ENCODE measurements at places on chromosomes 1 and 21.

- no peak for DNase-seq
These were observed 927 bp downstream of the UAP1 start for GRCh38 chr1:162562470-162562828.

- no peak for DNase-seq
These were observed 642.2 kb downstream of the PTPRU start for GRCh38 chr1:29878501-29878900.

DNA sequence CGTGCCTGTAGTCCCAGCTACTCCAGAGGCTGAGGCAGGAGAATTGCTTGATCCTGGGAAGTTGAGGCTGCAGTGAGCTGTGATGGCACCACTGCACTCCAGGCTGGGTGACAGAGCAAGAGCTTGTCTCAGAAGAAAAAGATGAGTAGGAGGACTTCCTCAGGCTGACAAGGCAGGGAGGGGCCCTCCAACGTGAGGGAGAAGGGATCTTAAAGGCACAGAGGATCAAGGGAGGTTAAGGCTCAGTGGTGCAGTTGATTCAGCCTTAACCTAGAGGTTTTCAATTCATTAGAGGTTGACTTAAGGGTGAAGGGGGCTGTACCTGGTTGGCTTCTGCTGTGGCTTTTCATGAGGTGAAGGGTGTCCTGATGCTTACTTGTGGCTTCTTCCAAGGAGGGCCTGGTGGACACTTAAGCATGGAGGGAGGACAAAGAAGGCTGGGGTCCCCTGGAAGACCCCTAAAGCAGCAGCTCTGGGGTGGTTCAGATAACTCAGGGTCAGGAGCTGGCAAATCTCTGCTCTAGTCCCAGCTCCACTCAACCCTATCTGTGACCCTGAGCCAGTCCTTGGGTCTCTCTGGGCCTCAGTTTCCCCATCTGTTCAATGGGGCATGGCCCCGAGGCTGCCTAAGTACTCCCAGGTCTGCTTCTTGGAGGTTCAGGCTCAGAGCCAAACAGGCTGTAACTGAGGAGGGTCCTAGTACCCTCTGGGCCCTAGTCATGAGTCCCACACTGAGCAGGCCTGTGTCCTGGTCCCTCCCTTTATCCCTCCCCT is 6.3 kb downstream of the EXTL1 start:
- DNase-seq: no peak

GRCh38 chr1:6412896-6413295 is 6.8 kb downstream of the HES2 start:
- DNase-seq: no peak

DNA sequence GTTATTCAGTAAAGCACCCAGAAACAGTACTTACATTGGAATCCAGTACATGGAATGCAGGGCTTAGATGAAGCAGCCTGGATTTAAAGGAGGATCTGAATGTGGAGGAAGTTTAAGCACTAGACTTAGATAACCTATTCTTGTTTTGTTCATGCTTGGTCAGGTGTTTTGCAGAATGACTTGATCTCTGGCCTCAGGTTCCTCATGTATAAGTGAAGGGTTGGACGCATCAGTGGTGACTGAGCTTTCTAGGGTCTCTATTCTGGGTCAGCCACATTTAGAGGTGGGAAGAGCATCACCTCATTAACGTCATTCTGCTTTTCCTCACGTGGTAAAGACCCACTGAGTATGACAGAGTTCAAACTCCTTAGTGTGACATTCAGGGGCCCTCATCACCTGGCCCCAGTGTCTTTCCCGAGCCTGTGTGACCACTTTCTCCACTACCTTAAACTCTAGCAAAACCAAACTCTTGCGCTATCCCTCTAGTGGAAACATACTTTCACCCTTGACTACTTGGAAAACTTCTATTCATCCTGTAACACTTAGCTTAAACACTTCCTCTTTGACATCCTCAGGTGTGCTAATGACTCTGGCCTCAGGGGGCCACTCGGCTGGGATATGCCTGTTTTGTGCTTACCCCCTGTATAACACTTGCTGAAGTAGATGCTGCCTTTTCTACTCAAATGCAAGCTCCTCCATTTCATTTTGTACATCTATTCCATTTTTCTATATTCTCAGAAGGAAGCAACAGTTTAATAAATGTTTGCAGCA is 871 bp upstream of the ERICH3 start:
- DNase-seq: no peak

- no peak for DNase-seq
These were observed 23.3 kb upstream of the PADI6 start for GRCh38 chr1:17348593-17349234.

Data from stimulated activated CD4-positive, alpha-beta T cell treated with anti-CD3 and anti-CD28 coated beads, Interleukin-2, amount 100 ng/mL, for 48 hours (primary cell).